ENCODE measurements at places on chromosomes 3 and 15.

DNA sequence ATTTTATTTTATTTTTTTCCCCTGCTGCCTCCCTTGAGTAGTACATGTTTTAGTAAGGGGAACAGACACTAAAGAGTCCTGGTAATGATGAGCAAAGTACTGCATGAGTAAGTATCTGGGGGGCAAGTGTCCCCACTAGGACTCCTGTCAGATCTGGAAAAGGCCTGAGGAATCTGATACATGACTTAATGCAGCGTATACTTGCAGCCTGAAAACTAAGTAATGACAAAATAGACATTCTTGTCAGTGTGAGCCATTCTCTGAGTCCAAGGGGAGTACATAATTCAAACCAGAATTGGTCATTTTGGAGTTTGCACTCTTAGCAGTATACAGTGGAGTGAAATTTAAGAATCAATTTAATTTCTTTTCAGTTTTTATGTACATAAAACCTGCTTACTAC lies 27.5 kb downstream of the NXPE3 start:
- DNase-seq: no peak

GRCh38 chr15:58538225-58538727 lies 106.5 kb downstream of the LIPC start:
- DNase-seq: no peak

DNA sequence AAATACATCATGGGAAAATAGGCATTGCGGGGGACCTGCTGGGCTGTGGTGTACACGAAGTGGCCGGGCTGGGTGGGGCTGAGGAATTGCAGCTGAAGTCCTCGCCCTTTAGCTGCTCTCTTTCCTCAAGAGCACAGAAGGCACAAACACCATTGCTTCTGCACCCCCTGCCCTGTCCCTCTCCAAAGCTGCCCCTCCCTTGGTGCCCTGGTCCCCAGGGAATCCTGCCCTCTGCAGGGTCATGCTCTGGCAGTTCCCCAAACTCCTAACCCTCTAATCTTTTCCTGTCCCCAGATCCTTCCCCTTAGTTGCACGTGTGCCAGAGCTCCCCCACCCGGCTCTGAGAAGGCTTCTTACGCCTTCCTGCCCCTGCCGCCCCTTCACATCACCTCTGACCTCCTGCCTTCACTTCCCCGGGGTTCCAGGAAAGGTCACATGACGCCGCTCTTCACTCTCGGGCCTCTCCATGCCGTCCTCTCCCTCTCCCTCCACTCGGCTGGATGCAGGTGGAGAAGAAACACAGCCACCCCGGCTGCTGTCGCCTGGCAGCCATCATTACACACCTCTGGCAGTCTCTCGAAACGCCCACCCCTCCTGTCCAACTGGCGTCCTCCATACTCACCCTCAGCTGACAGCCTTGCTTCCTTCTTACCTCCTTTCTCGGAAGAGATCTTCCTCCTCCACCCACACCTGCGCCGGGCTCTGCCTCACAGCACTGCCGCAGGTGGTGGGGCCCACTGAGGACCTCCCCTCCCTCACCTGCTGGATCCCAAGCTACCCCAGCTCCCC lies 6.9 kb upstream of the PCSK6 start:
- DNase-seq: no peak

- no peak for DNase-seq
Observed at GRCh38 chr3:155242342-155242741, 51.1 kb downstream of the STRIT1 start.

DNA sequence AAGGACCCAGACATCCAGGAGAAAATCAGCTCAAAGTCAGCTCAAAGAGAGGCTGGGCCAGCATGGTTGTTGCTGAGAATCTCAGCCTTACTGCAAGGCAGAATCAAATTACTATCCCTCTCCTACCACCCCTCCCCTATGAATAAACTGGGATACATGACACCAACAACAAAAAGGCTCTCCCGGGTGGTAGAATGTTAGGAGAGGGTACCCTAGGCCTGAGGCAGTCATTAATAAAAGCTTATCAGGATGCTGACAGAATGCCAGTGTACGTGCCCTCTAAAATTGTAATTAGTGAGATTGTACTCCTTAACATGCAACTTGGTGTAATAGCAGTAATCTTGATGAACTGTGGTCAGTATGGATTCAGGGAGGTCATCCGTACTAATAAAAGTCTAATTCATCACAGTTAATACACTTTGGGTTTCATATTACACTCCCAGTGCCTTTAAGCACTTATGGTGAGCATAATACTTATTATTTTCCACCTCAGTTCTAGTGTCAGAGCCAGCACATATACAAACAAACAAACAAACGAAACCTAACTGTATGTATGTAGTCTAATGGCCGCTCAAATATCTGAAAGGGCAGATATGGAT lies 76.5 kb downstream of the B3GALNT1 start:
- DNase-seq: no peak

GRCh38 chr3:17422636-17423035 lies 319.8 kb downstream of the TBC1D5 start:
- no peak for DNase-seq

- no peak for DNase-seq
Observed at GRCh38 chr3:192940129-192940528, 22.5 kb upstream of the MB21D2 start.

- no peak for DNase-seq
Observed at GRCh38 chr3:10408680-10409079, 87.8 kb upstream of the SEC13 start.

All from CD4-positive, alpha-beta T cell (primary cell).